Muscle of arm (tissue), 14 donors: ENCODE measurements at places on chromosomes 11 and 22. TPM values are rescaled to one million over a fixed set of nuclear protein-coding genes. Genes with fewer than 3 reads are reported as not detected.
A peak's percentile ranks its signal among the peaks of the same experiment; 100 is the strongest.

DNA sequence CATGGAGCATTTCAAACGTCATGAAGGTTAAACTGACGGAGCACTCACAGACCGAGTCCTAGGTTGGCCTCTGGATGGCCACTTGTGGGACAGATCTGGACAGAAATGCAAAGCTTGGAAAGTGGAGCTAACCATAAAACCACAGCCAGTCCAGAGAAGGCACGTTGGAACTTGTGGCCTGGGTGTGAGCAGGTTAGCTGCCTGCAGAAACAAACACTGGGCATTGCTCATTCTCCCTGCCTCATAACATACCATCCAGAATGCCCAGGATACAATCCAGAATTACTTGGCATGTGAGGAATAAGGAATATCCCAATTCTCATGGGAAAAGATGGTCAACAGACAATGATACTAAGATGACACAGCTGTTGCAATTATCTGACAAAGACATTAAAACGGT lies 1005.0 kb downstream of the TBC1D22A start:
- DNase-seq = no peak

- DNase-seq = peak; percentile 27
These were observed 511 bp downstream of the PKDREJ start for GRCh38 chr22:46262449-46263215.

Gene PRG2
- polyA plus RNA-seq = 2.3 TPM

Gene RFPL2
- polyA plus RNA-seq = 0.15 TPM
